ENCODE measurements at places on chromosomes 7 and 10.

DNA sequence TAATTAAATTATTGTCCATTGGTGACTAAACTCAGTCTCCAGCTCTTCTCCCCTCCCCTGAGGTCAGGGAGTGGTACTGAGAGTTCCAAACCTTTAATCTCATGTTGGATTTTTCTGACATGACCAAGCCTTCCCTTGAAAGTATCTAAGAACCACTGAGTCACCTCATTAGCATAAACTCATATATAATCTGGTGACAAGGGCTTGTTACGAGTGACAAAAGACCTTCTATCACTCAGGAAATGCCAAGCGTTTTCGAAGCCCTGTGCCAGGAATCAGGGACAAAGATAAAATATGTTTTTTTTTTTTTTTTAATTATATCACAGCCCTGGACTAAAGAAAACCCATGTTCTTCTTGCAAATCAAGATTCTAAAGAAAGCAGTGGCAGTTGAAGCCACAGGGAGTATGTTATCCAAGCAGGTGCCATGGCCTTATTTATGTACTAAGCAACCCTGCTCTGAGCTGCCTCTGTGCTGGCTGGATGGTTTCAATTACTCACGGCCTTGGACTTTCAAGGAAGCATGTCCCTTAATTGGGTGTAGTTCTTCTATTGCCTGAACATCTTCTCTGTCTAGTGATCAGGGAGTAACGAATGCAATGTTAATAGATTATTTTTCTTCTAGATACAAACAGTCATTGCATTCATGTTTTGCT is 169.0 kb upstream of the PRKCQ start:
- DNase-seq: no peak

DNA sequence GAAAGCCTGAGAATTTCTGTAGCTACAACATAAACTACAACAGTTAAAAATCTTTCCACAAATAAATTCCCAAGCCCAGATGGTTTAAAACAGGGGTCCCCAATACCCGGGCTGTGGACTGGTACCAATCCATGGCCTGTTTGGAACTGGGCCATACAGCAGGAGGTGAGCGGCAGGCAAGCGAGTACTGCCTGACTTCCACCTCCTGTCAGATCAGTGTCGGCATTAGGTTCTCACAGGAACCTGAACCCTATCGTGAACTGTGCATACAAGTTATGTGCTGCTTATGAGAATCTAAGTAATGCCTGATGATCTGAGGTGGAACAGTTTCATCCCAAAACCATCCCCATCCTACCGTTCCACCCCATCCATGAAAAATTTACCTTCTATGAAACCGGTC is 160.7 kb upstream of the FEZF1 start:
- no peak for DNase-seq

DNA sequence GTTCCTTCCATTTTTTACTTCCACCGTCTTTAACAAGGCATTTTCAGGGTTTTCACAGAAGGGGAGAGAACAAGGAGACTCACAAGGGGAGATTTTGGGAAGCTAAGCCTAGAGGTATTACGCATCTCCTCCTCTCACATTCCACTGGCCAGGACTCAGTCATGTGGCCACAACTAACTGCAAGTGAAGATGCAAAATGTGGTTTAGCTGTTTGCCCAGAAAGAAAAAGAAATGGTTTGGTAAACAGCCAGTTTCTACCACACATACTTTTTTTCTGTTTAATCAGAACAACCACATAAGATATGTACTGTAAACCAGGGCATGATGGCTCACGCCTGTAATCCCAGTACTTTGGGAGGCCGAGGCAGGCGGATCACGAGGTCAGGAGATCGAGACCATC is 21.4 kb upstream of the HELLS start:
- no peak for DNase-seq

- peak; percentile 57 for DNase-seq
Observed at GRCh38 chr7:120404042-120404441, 131.1 kb downstream of the KCND2 start.

GRCh38 chr10:12727832-12728215 is 273.7 kb downstream of the CCDC3 start:
- no peak for DNase-seq
